ENCODE measurements at places on chromosomes 11 and 22.

DNA sequence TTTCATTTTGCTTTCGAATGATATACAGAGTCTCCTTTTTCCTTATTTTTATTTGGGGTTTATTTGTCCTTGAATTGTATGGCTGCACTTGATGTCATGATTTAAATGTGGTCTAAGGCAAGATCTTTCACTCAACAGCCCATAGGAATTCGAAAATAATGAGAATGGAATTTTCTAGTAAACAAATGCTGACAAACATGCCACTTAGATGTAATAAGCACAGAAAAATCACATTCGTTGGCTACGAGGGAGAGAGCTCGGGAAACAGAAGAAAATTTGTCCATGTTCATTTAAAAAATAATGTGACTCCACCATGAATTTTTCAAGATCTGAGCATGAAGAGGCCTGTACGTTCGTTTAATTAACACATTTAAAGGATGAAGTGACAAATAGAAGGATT, 73.0 kb downstream of the BLID start:
- no peak for DNase-seq

GRCh38 chr11:35065566-35065965, 73.4 kb upstream of the CD44 start:
- DNase-seq, result peak; percentile 89

- no peak for DNase-seq
These were observed 199.9 kb downstream of the IGLL1 start for GRCh38 chr22:23380230-23380573.

DNA sequence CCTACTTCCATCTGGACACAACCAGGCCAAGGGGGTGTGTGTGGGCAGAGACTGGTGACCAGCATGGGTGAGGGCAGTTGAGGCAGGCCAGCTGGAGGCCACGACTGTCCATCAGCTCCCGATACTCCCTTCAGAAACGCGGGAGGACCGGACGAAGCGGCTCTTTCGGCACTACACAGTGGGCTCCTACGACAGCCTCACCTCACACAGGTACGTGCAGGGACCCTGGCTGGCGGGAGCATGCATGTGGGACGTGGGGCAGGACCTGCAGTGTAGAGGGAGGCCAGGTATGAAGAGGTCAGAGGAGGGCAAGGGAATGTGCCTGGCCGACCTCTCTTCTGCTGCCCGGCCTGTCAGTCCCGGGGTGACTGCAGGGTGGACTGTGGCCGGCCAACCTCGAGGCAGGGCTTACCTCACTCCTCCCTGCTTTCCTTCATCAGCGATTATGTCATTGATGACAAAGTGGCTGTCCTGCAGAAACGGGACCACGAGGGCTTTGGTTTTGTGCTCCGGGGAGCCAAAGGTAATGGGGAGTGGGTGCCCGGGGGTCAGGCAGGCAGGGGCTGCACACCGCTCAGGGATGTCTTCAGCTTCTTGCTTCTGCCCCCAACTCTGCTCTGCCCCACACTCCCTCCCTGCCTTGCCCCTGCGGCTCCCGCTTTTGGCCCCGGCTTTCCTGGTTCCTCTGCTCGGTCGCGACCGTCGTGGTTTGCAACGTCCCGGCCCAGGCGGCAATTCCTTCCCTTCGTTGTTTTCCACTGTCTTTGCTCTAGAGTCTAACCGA, 31.3 kb downstream of the SHANK3 start:
- DNase-seq, result no peak

- no peak for DNase-seq
These were observed 6.0 kb upstream of the OR10A2 start for GRCh38 chr11:6856871-6857270.

GRCh38 chr22:48595511-48595905, 1232.2 kb downstream of the BRD1 start:
- no peak for DNase-seq

Measured in GM04503 (cell line).